ENCODE measurements at places on chromosomes 5 and 9.
A peak's percentile ranks its signal among the peaks of the same experiment; 100 is the strongest.

GRCh38 chr9:134050726-134051125, 17.1 kb downstream of the BRD3 start:
- no peak for DNase-seq

- no peak for DNase-seq
These were observed 509.4 kb downstream of the NFIB start for GRCh38 chr9:13804532-13804931.

DNA sequence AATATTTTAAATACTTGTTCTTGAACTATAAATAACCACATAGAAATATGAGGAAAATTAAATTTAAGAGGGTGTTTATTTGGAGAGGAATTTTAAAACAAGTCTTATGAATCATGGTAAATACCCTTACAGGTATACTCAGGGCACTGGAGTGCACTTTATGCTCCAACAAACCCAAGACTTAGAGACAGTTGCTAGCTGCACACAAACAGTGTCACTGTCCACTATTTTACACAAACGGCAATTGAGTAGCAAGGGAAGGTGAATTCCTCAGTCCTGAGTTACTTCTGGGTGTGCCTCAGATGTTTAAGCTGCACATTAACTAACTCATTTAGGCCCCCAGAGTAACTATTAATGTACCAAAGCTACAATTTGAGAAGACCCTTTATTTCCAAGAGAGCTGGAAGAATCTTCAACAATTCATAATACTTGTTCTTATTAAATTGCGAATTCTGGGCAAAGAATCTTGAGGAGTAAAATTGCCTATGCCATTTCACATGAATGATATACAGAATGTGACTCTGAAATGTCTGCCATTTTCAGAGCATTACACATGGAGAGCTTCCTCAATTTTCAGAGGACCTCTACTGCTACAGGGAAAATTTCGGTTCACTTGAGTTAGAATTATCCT, 371.2 kb downstream of the PDE4D start:
- DNase-seq, result no peak

- no peak for DNase-seq
These were observed 93.5 kb downstream of the GLDC start for GRCh38 chr9:6552033-6552432.

DNA sequence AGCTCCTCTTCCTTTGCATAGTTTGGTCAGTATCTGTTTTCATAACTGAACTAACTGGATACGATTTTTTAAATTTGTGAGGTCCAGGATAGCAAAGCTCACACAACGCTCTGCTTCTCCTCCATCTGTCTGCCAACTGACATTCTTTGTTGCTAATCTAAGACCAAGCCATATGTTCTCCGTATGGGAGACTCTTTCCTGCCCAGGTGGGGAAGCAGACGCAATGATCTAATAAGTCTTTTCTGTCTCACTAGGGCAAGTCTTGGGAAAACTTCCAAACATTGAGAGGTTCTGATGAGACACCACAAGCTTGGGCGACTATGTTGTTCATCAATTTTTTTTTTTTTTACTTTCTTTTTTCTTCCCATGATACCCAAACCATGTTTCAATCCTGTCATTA, 558.5 kb downstream of the EFNA5 start:
- no peak for DNase-seq

DNA sequence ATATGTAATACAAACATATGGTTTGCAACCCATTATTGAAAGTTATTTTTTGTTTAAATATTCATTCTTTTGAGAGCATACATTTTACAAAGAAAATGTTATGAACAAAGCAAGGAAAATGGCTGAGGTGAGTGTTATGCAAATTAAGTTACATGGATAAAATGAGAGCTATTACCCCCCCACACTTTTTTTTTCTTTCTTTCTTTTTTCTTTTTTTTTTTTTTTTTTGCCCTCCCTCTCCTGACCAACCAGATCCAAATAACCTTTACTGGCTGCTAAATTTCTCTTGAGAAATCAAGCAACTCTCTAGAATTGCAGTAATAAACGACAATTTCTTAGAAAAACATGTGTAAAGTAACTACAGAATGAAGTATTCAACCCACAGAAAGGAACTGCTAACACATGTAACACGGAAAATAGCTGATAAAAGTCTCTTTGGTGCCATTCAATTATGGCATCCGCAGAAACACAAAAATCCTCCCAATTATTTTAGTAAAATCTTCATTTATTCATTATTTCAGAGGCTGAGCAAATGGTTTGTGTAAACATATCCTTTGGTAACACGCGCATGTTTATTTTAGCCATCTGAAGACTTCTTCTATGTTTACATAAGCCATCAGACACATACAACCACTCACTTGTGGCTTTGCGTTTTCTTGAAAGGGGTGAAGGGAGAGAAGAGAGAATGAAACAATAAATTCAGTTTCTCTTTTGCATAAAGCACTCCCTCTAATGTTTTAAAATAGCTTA, 216.1 kb downstream of the NFIB start:
- no peak for DNase-seq

- DNase-seq, result no peak
These were observed 18.1 kb upstream of the SYK start for GRCh38 chr9:90783552-90783951.

- no peak for DNase-seq
These were observed 348 bp downstream of the CATSPER3 start for GRCh38 chr5:134968055-134968454.

- DNase-seq, result peak; percentile 40
These were observed 48.6 kb upstream of the SH3PXD2B start for GRCh38 chr5:172502969-172503368.

GRCh38 chr5:25754895-25755294, 1110.1 kb upstream of the CDH10 start:
- no peak for DNase-seq

- no peak for DNase-seq
These were observed 28.5 kb downstream of the GSN start for GRCh38 chr9:121296213-121297127.

DNA sequence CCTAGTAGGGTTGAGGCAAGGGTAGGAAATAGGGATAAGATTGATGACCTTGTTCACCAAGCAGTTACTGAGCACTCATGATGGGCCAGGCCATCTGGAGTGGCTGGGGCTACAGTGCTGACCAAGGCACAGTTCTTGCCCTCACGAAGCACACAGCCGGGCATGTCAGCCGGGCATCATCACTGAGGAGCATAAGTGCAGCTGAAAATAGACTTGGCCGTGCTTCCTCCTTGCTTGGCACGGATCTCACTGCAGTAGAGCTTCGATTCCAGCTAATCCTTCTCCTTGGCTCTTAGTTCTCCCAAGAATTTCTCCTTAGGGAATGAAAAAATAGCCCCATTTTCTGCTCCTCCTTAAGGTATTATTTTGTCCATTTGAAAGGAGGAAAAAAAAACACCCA, 116.6 kb downstream of the NMUR2 start:
- no peak for DNase-seq

DNA sequence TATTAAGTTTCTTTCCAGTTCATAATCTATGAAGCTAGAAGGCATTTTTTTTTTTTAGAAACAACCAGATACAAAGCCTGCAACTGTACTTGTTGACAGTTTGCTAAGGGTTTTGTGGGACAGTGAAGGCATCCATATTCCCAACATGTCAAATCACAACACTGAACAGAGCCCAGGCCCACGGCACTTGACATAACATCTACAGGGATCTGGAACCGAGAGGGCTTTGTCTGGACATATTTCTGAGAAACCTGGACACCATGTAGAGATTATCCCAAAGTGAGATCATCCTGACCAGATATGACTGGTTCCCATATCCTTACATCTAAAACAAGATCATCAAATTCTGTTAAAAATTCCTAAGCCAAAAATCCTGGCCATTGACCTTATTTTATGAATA, 336.3 kb downstream of the ACTL7B start:
- DNase-seq, result no peak

GRCh38 chr9:124054582-124055227, 43.1 kb downstream of the LHX2 start:
- no peak for DNase-seq

DNA sequence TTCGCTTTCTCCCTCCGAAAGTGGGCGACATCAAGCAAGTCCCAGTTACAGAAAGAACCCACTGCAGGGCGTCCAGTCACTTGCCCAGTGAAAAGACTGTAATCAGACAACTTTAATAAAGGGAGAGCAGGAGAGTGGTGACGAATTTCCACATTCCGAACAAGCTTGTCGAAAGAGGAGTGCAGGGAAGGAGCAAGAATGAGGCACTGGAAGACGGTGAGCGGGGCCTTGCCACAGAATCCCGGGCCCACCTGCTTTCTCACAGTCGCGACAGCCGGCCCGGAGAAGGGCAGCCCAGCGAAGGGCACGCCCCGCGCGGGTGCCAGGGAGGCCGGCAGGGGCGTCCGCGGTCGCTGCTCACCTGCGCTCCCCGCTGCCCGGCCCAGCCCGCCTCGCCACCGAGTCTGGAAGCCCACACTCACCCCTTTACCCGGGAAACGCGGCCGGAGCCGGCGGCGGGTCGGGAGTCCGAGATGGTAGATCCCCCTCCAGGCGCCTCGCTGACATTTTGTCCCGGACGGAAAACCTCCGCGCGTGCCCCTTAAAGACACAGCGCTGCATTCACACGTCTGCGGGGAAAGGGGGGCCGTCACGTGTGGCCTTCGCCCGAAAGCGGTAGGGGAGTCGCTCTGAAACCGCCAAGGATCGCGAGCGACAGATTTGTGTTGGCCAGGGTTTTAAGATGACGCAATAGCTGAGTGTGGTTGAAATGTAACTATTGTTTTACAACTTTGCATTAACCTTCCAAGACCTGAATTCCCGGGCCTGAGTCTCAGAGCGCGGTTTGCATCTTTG, at the start of gene ZBED3:
Gene ZBED3, minus strand, starts transcription at position 597 of the 795 bp plus-strand sequence. CDS start 9,407 bp downstream, outside the sequence.
- peak; percentile 79 for DNase-seq

DNA sequence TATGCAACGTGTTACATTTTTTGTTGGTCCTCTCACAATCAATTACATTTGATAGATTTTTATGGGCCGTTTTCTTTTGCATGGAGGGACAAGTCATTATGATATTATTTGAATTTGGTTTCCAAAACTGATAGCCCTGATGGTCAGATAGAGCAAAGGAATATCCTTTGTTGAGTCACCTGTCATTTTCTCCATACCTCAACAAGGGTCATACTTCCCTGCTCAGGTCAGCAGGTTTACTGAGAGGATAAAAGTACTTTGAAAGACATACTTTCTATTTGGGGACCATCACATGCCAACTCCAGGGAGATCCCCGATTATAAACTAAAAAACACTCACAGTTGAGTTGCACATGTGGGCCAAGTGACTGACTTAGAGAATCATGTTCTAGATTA, 132.9 kb downstream of the SUSD1 start:
- DNase-seq, result no peak

GRCh38 chr5:114101153-114101552, 260.7 kb upstream of the KCNN2 start:
- peak; percentile 2 for DNase-seq

DNA sequence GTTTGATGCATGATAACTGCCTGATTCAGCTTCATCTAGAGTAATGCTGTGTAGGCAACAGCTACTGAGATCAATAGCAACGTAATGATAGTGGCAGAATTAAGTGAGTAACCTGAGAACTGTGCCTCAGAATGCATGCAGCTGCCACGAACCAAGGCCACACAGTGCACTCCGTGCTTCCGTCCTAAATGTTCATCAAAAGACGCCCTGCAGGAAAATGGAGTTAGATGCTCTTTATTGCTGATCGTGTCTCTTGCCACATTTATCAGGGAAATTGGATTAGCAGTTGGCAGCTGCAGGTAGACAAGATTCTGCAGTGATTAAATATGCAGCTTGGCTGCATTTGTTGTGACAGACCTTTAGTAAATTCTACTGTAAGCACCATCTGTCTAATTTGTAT, 107.7 kb upstream of the TLX3 start:
- no peak for DNase-seq

DNA sequence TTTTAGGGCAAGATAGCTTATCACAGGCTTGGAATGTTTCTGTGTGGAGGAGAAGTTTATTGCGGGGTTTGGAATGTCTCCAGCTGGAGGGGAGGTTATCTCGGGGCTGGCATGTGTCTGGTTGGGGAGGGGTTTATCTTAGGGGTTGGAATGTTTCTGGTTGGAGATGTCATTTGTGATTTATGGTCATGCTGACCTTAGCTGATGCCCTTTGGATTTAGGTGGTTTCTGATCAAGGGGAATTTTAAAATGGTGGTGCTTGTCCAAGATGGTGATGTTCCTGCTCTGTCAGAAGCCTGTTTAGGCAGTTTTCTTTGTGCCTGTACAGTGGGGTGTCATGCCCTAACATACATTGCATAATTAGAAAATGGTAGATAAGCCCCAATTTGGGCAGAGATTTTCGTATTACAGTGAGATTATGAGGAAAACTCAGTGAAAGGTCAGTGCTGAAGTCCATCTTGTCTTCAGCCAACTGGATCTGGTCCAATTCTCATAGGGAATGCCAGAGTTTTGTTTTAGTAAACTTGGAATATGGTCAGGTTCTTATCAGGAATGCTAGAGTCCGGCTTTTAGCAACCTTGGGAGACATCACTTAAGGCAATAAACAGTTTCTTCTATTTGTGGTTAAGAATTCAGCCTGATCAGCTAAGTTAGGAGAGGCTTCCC, 14.3 kb downstream of the CDK20 start:
- no peak for DNase-seq

DNA sequence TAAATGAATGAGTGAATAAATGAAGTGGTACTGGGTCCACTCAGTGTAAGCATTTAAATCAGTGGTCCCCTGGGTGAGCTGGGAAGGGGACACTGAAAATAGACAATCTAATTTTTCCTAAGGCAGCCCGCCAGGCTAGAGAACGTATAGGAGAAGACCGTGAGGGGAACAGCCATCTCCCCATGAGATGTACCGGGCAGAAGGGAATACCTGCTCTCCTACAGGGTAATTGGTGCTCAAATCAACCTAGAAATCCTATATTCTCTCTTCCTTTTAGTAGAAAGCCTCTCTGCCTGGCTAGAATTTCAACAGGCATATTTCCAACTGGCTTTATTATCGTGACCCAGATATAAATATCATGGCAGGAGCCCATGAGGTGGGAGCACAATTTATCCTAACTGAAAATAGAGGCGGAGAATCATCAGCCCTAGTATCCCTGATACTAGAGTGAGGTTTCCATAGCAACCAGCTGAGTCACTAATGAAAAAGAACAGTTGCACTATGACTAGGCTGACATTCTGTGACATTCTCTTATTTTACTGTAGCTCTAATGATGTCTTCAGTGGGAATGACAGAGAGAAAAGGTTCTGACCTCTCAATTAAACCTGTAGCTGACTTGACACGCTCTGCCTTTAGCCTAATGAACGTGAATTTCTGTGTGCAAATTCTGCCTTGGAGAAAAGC, 96.5 kb upstream of the CAST start:
- DNase-seq, result no peak

DNA sequence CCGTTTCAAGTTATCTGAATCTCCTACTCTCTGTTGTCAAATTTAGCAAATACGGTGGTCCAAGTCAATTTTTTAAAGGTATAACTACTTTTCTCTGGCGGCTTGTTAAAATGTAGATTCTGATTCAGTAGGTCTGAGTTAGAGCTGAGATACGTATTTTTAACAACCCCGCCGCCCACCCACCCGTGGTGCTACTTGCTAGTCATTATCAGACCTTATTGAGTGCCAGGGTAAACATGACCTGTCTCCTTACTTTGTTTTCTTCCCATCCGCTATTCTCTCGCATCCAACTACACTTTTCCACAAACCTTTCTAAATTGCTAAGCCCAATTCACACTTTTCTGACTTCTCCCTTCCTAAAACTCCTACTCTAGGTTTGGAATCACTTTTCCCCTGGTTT, 694 bp upstream of the PLAA start:
- DNase-seq, result no peak

GRCh38 chr9:19631181-19631580, 157.7 kb downstream of the SLC24A2 start:
- no peak for DNase-seq

GRCh38 chr5:127757576-127757975, 54.4 kb downstream of the CCDC192 start:
- DNase-seq, result no peak

Data from HuH-7 (cell line).